ENCODE measurements at places on chromosomes 16 and 17. TPM values are rescaled to one million over a fixed set of nuclear protein-coding genes. Genes with fewer than 3 reads are reported as not detected.
A peak's percentile ranks its signal among the peaks of the same experiment; 100 is the strongest.

DNA sequence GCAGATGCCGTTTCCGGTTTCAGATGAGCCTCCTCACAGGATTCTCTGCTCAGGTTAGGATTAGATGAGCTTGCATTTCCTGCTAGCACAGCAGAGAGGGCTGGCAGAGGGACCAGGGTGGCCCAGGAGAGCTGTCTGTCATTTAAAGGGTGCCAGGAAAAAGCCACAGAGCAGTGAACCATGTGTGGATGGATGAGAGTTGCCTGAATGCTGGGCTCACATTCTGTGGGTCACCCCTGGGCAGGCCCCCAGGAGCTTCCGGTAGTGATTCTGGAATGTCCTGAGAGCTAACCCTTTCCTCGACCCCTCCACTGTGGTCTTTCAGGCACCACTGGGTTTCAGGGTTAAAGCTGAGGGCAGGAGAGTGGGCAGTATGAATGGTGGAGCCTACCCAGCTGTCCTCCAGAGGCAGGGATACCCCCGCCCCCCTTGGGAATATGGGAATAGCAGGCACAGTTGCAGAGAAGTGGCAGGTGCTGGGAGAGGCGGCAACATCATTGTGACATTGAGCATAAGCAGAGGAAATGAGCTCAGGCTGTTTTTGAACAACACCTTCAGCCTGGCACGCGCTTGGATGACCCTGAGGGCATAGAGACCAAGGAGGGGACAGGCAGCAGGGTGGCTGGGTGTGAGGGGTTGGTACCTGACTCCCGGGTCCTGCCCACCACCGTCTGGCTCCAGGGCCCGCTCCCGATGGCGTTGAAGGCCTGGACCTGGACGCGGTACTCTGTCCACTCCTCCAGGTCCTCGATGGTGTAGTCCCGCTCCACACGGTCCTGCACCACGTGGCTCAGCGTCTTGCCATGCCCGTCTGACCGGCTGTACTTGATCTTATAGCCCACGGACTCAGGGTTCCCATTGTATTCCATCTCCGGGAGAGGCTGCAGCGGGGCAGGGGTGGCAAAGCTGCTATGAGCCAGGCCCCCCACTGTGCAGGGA lies 83.0 kb upstream of the CDC42EP4 start:
- H3K27ac ChIP-seq: no peak overlapping the region
- H3K27me3 ChIP-seq: no peaks in the 10 kb centered on the region
- H3K4me1 ChIP-seq: no peaks in the 10 kb centered on the region
- DNase-seq: no peak
- H3K4me3 ChIP-seq: no peak overlapping the region

GRCh38 chr17:60127068-60128064 lies 22.4 kb upstream of the CA4 start:
- H3K4me1 ChIP-seq: no peaks in the 10 kb centered on the region
- peaks cover 9% of the 10 kb centered on the region for H3K36me3 ChIP-seq
- H3K4me3 ChIP-seq: no peak overlapping the region
- H3K27me3 ChIP-seq: no peaks in the 10 kb centered on the region
- no peak overlapping the region for H3K27ac ChIP-seq

- H3K36me3 ChIP-seq: peaks cover 65% of the 10 kb centered on the region
- H3K4me1 ChIP-seq: no peaks in the 10 kb centered on the region
- H3K27ac ChIP-seq: no peak overlapping the region
- no peaks in the 10 kb centered on the region for H3K27me3 ChIP-seq
- DNase-seq: no peak
Observed at GRCh38 chr17:82952019-82952418, 112.2 kb upstream of the ZNF750 start.

DNA sequence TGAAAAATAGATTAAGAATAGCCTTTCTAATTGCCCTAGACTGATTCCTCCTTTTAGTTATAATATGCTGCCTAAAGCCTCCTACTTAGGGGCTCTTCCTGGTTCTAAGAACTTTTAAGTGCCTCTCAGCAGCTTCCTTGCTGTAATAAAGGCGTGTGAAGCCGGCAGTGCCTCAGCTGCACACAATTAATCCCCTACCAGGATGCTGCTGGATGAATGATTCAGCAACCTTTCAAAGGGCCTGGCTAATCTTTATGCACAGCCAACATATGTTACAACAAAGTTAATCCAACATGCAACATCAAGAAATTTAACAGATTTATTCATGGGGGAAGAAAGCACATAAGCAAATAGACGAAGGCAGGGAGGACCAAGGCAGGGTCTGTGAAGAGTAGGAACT lies 145.2 kb downstream of the PMP22 start:
- H3K4me1 ChIP-seq: no peaks in the 10 kb centered on the region
- H3K27me3 ChIP-seq: peaks cover 15% of the 10 kb centered on the region
- no peak overlapping the region for H3K27ac ChIP-seq
- no peak overlapping the region for H3K4me3 ChIP-seq
- DNase-seq: no peak

Gene OR4D1
- total RNA-seq: 0.22 TPM

Gene KRTAP4-5
- total RNA-seq: not detected

DNA sequence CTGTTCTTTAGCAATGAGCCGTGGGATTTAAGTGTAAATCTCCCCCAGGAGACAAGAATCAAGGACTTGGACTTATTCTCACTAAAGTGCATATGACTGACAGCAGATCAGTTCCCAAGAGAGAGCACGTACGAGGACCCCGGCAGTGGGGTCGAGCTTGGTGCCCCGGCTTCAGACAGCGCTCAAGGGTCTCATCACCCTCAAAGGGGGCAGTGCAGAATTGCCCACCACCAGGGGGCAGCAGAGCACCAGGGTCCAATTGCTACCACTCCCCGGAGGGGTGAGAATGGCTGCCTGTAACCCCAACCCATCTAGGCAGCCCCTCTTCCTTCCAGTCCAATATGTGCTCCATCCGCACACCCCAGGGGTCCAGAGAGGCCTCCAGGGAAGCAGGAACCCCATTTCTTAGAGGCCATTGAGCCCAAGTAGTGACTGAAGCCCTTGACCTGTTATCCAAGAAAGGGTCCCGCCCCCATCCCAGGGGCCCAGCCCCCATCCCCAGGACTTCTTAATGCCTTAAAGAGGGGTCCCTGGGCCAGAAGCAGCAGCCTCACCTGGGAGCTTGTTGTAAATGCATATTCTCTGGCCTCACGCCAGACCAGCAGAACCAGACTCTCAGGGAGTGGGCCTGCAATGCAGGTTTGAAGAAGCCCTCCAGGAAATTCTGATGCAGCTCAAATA lies 86.1 kb downstream of the ZDHHC7 start:
- peaks cover 2% of the 10 kb centered on the region for H3K4me1 ChIP-seq
- no peak overlapping the region for H3K4me3 ChIP-seq
- H3K36me3 ChIP-seq: no peaks in the 10 kb centered on the region
- H3K27me3 ChIP-seq: no peaks in the 10 kb centered on the region
- DNase-seq: peak; percentile 68

DNA sequence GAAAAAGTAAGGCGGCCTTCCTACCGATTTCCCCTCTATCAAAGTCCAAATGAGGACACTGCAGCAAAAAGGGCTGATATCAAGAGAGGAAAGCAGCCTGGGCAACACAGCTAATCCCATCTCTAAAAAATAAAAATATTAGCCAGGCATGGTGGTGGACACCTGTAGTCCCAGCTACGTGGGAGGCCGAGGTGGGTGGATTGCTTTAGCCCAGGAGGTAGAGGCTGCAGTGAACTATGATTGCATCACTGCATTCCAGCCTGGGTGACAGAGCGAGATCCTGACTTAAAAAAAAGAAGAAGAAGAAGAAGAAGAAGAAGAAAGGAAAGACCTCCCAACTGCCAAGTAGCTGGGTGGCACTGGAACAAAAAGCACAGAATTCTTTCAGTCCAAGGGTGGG lies 14.4 kb downstream of the CACNB1 start:
- DNase-seq: no peak
- no peaks in the 10 kb centered on the region for H3K27me3 ChIP-seq
- H3K4me1 ChIP-seq: no peaks in the 10 kb centered on the region
- H3K27ac ChIP-seq: no peak overlapping the region
- H3K36me3 ChIP-seq: peaks cover 11% of the 10 kb centered on the region

Gene CES1
- total RNA-seq: not detected

DNA sequence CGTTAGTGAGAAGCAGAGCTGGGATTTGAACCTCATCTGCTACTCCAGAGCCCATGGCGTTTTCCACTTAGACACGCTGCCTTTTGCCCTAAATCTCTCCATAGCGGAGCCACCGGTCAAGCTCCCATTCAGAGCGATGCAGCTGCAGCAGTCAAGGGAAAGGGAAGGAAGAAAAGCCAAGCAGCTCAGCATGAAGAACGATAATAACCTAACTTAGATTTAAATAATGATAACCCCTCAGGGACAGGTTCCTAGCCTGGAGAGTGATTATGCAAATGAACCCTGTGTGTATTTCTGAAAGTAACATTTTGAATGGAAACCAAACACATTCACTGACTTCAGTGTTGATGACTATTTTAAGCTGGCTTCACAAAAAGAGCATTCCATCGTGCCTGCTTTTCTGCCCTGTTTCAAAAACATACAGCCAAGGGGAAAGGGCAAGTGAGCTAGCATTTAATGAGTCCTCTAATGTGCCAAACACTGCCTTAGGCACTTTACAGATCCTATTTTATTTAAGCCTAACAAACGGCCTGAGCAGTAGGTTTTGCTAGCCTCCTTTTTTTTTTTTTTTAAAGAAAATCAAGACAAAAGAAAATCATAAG lies 798.3 kb downstream of the CDH8 start:
- no peak for DNase-seq
- H3K27ac ChIP-seq: no peak overlapping the region
- no peaks in the 10 kb centered on the region for H3K27me3 ChIP-seq
- no peaks in the 10 kb centered on the region for H3K36me3 ChIP-seq

DNA sequence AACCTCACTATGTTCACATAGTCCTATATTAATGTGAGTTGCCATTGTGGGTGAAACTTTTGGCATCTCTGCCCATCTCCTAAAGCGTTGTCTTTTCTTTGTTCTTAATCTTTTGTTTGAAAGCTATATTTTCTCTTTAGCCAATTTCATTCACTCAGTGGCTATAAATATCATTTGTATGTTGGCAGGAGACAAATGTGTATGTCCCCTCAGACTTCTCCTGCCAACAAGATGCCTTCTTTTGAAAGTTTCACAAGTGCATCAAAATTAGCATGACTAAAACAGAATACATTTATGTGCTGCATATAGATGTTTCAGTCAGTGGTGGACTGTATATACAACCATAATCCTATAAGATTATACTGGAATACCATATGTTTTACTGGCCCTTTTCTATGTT lies 109.0 kb downstream of the CA10 start:
- peaks cover 6% of the 10 kb centered on the region for H3K27me3 ChIP-seq
- H3K4me1 ChIP-seq: no peaks in the 10 kb centered on the region
- no peak overlapping the region for H3K27ac ChIP-seq
- no peak overlapping the region for H3K4me3 ChIP-seq
- no peak for DNase-seq

Gene KIF18B
- 36.7 TPM for total RNA-seq

Gene NETO2
- total RNA-seq: 6.2 TPM

Gene PDILT
- total RNA-seq: not detected

Gene SLC39A11
- total RNA-seq: 15.3 TPM

Gene CLEC18B
- 0.36 TPM for total RNA-seq

DNA sequence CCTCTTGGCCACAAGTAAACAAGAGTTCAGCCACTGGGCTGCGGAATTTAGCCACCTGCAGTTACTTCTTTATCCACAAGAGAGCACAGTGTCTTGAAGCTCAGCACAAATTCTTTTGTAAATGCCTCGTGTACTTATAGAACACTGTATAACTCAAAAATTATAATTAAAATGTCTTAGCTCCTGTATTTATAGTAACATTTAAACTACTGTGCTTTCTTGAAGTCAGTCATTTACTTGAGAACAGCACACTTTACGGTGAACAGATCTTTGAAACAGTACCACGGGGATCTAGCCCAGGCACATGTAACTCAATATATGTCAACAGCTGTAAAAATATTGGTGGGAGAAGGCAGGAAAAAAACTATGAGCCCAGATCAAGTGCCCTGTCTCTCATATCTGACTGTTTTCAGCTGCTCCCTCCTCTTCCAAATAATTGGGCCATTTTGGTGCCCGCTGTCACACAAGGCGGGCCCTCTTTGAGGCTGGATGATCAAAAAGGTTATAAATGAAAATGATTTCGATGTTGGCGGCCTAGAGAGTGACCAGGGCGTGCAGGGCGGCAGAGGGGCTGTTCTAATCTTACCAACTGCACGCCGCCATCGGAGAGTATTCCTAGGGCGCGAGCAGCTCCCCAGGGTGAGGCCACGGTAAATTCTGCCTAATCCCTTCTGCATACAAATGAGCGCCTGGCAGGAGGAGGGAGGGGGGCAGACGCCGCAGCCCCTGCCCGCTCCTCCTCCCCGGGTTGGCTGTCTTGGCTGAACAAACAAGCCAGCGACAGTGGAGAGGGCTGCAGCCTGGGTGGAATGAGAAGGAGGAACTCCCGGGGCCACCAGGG lies 183.2 kb downstream of the C16orf78 start:
- H3K27ac ChIP-seq: no peak overlapping the region
- no peaks in the 10 kb centered on the region for H3K4me1 ChIP-seq
- H3K27me3 ChIP-seq: no peaks in the 10 kb centered on the region
- H3K36me3 ChIP-seq: no peaks in the 10 kb centered on the region

Gene ZNF205
- 0.35 TPM for total RNA-seq

- DNase-seq: no peak
- H3K4me3 ChIP-seq: no peak overlapping the region
- H3K27me3 ChIP-seq: no peaks in the 10 kb centered on the region
- H3K27ac ChIP-seq: no peak overlapping the region
Observed at GRCh38 chr16:2001035-2001434, 8.6 kb downstream of the ZNF598 start.

DNA sequence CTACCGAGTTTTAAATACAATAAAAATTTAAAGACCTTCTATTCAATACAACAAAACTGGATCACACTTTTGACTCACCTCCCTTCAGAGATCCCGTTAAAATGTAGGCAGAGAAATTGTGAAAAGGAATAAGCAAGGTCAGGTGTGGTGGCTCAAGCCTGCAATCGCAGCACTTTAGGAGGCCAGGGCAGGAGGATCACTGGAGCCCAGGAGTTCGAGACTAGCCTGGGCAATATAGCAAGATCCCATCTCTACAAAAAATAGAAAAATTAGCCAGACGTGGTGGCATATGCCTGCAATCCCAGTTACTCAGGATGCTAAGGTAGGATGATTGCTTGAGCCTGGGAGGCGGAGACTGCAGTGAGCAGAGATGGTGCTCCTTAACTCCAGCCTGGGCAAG lies 16.7 kb downstream of the CHST5 start:
- H3K36me3 ChIP-seq: no peaks in the 10 kb centered on the region
- no peak overlapping the region for H3K4me3 ChIP-seq
- H3K4me1 ChIP-seq: peaks cover 9% of the 10 kb centered on the region
- no peak overlapping the region for H3K27ac ChIP-seq
- DNase-seq: no peak
- no peaks in the 10 kb centered on the region for H3K27me3 ChIP-seq

GRCh38 chr17:79800325-79801155 lies 3.7 kb upstream of the CBX8 start:
- H3K27ac ChIP-seq: no peak overlapping the region
- peak overlapping the region; percentile 54 for H3K4me3 ChIP-seq
- H3K36me3 ChIP-seq: peaks cover 4% of the 10 kb centered on the region
- H3K27me3 ChIP-seq: peaks cover 66% of the 10 kb centered on the region
- peaks cover 44% of the 10 kb centered on the region for H3K4me1 ChIP-seq

Gene MYH1
- not detected for total RNA-seq

Gene CDR2L
- total RNA-seq: 1.2 TPM

Gene EVPLL
- total RNA-seq: 0.14 TPM

GRCh38 chr16:51166541-51166940 lies 15.5 kb upstream of the SALL1 start:
- H3K27ac ChIP-seq: no peak overlapping the region
- DNase-seq: no peak
- H3K27me3 ChIP-seq: no peaks in the 10 kb centered on the region
- H3K4me1 ChIP-seq: no peaks in the 10 kb centered on the region
- no peaks in the 10 kb centered on the region for H3K36me3 ChIP-seq

GRCh38 chr17:83035722-83036121 lies 43.7 kb upstream of the METRNL start:
- no peaks in the 10 kb centered on the region for H3K27me3 ChIP-seq
- H3K4me3 ChIP-seq: no peak overlapping the region
- H3K4me1 ChIP-seq: no peaks in the 10 kb centered on the region
- H3K36me3 ChIP-seq: peaks cover 38% of the 10 kb centered on the region

Gene CACNA1G
- not detected for total RNA-seq

Data from activated naive CD8-positive, alpha-beta T cell treated with anti-CD3 and anti-CD28 coated beads for 36 hours (primary cell).